ENCODE measurements at places on chromosomes 2 and 18. TPM values are rescaled to one million over a fixed set of nuclear protein-coding genes. Genes with fewer than 3 reads are reported as not detected.

GRCh38 chr2:238108423-238109183, 8.5 kb downstream of the ESPNL start:
- no peak for DNase-seq

DNA sequence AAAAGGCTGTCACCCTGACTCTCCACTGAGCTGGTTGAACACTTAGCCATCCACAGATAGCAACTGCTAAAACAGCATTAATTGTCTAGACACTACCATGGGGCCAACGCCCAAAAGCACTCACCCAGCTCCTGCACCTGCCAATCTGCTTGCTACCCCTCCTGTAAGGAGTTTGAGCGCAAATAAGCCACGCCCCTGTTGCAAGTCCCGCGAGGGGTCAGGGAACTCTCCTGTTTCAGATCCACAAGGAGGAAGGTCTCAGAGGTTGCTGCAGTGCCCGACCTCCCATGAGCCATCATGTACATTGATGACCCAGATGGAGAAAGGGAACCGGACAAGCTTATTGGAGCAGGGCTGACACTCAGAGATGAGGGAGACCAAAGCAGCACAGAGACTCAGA, 106.8 kb downstream of the ZNF516 start:
- DNase-seq, result no peak

GRCh38 chr2:240166191-240166590, 25.7 kb upstream of the OTOS start:
- no peak for DNase-seq

DNA sequence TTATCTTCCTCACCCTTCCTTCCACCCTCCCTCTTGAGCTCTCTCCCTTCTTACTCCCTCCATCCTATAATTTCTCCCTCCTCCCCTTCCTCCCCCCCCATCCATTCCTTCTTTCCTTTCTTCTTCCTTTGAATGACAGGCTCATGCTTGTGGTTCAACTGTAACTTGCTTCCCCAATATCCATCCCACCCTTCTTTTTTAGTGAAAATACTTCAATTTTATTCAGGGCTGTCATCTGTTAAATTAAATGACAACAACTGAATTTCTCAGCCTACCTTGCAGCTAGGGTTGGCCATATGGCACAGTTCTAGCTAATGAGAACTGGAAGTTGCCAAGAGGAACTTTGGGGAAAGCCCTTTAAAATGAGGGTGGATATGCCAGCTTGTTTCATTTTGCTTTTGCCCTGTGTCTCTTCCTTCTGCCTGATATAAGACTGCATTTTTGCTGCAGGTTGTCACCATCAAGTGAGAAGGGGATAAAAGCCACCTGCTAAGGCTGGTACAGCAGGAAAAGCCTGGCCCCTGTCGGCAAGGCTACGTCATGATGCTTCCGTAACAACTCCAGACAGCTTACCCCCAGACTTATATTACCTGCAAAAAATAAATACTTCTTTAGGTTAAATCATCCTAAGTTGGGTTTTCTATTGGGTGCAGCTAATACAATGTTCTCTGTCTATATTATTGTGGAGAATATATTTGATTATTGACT, 121.8 kb downstream of the NXPH2 start:
- no peak for DNase-seq

- no peak for DNase-seq
These were observed 548.5 kb upstream of the SLC8A1 start for GRCh38 chr2:41000374-41000773.

- no peak for DNase-seq
These were observed 129.5 kb downstream of the NDUFA10 start for GRCh38 chr2:239895669-239896068.

GRCh38 chr2:43563679-43564078, 32.2 kb downstream of the THADA start:
- DNase-seq, result no peak

GRCh38 chr2:100289020-100289419, 33.3 kb downstream of the LONRF2 start:
- no peak for DNase-seq

- no peak for DNase-seq
These were observed 12.3 kb downstream of the DSG2 start for GRCh38 chr18:31510319-31510718.

GRCh38 chr2:146246002-146246735, 1598.7 kb upstream of the ACVR2A start:
- DNase-seq, result no peak

- DNase-seq, result no peak
These were observed 37.4 kb downstream of the ZNF236 start for GRCh38 chr18:76859474-76860339.

GRCh38 chr2:59824314-59824713, 729.1 kb downstream of the BCL11A start:
- DNase-seq, result no peak

DNA sequence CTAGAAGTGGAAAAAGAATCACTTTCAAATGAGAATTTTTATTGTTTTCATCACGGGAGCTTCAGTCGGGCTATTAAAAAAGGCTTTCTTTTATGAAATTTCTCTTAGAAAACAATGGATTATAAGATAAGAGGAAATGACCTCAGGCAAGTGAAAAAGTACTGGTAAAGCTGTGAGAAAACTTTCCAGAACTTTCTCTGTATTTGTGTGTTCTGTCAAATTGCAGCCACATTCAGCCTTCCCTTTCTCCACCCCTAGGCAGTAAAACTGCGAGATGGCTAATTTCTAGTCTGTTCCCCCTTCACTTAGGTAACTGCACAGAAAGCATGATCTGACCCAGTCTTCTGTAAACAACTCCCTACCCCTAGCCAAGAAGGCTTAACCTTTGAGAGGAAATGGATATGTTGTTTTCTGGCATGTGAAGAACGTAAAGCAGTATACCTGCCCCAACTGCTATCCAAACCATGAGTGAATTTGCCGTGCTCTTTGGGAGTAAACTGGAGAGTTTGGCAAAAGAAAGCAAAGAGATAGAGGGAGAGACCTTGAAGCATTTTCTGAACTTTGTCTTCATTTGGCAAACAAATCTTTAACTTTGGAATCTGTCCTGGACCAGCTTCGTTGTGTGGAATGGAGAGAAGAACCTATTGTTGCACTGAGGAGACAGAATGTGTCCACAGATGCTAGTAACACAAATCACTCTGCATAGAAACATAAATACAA, 105.4 kb downstream of the ETAA1 start:
- DNase-seq, result no peak

Gene IL37
- polyA plus RNA-seq, result not detected

Gene RAB6D
- polyA plus RNA-seq, result 0.50 TPM

Gene ATOH8
- 15.6 TPM for polyA plus RNA-seq

Gene GALNT5
- 5.4 TPM for polyA plus RNA-seq
